D341Med (cell line): ENCODE measurements at places on chromosomes 13 and 19.

DNA sequence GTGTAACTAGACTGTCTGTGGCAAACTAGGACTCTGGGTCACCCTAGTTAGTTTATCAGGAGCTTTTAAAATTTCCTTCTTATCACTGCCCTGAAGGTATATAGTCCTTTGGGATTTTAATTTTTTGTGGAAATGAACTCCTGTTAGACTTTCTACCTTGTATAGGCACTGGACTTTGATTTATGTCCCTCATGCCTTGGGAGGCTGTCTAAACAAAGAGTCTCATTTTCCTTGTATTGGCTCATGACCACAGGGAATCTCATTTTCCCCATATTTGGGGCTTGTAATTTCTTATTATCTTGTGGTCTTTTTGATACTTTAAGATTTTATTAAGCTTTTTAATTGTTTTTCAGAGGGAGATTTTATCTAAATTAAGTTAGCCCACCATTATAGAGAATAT lies 21.4 kb downstream of the KCTD4 start:
- DNase-seq = no peak

DNA sequence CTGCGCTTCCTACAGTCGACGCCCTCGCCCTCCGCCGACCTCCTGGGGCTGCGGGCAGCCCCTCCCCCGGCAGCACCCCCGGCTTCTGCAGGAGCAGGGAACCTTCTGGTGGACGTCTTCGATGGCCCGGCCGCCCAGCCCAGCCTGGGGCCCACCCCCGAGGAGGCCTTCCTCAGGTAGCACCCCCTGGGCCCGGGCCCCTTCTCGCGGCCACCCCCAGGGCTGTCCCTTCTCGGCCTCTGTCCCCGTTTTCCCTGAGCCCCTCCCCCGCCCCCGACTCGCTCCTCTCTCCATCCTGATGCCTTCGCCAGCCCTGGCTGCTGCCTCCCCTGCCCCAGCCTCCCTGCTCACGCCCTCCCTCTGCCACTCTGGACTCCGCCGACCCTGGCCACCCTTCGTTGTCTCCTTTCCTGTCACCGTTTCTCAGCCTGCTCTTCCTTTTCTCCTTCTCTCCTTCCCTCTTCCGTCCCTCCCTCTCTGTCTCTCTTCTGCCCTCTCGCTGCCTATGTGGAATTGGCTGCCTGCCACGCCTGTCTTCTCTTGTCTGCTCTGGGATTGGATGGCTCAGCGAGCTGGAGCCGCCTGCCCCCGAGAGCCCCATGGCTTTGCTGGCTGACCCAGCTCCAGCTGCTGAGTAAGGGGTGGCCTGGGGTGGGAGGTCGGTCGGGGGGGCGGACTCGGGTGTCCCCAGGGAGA lies 11.0 kb downstream of the FUZ start:
- peak; percentile 93 for DNase-seq

DNA sequence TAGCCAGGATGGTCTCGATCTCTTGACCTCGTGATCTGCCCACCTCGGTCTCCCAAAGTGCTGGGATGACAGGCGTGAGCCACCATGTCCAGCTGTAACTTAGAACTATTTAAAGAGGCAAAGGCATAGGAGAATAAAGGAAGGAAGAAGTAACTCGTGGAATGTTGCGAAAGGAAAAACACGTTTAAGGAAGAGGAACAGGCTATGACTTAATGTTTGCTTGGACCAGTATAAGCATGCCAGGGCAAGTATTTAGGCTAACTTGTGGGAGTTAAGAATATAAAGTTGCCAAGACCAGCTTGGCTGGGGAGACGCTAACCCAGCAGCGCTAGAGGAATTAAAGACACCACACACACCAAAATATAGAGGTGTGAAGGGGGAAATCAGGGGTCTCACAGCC lies 33.5 kb downstream of the ZNF844 start:
- DNase-seq = no peak

DNA sequence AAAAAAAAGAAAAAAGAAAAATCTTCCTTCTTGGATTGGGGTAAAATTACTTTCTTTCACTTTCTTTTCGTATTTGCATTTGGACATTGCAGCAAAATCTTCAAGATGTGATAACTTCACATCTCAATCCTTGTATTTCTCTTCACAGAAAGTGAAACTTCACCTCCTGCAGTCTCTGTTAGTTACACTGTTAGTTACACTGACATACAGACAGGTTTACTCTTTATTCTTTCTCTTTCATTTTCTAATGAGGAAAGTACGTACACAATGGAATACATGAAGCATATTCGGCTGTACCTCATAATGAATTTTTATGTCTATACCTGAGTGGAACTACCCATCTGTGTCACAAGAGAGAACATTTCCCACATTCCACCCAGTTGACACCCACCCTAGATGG lies 459.1 kb upstream of the GPC6 start:
- DNase-seq = no peak

DNA sequence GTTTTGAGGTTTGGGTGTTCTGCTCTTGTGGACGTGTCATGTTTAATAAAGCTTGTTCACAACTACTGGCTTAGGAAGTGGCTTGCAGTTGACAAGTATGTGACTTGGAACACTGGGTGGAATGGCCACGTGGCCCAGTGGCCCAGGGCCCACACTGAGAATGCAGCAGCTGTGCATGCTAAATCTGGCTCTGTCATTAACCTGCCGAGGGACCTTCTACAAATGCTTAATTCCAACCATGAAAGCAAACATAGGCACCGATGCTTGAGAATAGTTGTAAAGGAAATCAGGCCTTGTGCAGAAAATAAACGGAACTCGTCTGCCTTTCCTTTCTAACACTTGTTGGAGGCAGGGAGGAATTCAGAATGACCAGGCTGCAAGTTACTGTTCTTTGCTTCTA lies 11.6 kb upstream of the CLDN10 start:
- DNase-seq = no peak

DNA sequence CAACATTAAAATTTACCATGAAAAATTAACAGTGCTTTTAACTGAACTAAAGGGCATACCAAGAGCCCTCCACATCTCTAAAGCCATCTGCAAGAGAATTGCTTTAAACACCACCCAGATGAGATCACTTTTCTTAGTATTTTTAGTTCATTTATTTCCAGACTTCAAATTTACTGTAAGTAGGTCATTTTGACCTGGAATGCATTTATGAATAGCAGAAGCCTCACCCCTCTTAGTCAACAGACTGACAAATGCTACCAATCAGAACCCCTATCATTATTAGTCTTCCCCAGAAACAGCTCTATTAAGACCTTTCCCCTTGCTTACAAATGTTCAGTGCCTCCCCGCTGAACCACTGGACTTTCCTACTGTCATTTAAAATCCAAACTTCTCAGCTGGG lies 27.3 kb downstream of the RUBCNL start:
- no peak for DNase-seq

- DNase-seq = no peak
These were observed 67.9 kb downstream of the NUFIP1 start for GRCh38 chr13:44921246-44921877.

DNA sequence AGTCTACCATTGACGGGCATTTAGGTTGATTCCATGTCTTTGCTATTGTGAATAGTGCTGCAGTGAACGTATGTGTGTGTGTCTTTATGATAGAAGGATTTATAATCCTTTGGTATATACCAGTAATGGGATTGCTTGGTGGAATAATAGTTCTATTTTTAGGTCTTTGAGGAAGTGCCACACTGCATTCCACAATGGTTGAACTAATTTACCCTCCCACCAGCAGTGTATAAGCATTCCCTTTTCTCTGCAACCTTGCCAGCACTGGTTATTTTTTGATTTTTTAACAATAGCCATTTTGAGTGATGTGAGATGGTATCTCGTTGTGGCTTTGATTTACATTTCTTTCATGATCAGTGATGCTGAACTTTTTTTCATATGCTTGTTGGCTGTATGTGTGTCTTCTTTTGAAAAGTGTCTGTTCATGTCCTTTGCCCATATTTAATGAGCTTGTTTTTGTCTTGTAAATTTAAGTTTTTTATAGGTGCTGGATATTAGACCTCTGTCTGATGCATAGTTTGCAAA lies 37.5 kb downstream of the RFC3 start:
- no peak for DNase-seq

DNA sequence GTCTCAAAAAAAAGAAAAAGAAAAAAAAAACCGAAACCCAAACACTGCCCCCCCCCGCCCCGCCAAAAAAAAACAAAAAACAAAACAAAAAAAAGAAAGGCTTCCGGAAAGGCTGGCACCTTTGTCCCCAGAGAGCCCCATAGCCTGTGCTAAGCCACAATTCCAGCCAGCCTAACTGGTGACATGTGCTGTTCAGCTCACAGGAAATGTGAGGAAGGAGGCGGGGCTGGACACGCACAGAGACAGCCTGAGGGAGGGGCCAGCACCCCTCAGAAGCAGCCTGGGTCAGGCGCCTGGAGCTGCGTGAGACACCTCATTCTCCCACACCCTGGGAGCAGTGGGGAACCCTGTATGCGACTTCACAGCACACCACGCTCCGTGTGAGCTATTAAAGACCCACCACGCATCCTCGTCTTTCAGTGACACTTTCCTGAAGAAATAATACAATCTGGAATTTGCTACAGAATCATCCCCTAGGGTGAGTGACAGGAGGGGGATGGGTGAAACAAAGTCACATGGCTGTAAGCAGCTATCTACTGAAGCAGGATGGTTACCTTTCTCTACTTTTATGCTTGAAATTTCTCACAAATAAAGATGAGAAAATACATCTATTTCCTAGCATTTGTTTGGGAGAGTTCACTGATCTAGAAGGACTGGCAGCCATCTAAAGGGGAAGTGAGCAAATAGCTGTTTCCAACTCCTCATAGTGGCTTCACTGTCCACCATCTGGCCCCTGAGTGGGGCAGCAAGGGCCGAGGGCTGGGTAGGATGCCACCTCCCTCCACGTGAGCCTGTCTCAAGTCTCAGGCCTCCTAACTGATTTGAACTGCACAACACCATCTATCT lies 12.3 kb upstream of the SLC35E1 start:
- DNase-seq = peak; percentile 92

GRCh38 chr19:16306728-16307402 lies 17.8 kb upstream of the KLF2 start:
- DNase-seq = peak; percentile 35

DNA sequence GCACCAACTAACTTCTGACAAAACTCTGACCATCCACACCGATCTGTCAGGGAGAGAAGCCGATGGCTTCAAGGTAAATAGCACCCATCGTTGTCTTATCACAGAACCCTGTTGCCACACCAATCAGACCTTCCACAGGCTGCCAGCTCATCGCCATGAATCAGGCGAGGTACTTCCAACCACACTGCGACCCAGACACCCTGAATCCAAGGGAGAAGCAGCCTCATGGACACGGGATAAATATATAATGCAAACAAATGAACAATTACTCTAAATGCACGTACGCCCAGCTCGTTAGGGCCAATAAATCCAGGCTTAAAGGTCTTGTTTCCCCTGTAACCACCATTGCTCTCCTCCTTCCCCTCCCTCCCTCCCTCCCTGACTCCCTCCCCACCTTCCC lies 20.8 kb downstream of the RANBP3 start:
- no peak for DNase-seq

GRCh38 chr19:45542234-45542668 lies 35.0 kb downstream of the VASP start:
- no peak for DNase-seq

DNA sequence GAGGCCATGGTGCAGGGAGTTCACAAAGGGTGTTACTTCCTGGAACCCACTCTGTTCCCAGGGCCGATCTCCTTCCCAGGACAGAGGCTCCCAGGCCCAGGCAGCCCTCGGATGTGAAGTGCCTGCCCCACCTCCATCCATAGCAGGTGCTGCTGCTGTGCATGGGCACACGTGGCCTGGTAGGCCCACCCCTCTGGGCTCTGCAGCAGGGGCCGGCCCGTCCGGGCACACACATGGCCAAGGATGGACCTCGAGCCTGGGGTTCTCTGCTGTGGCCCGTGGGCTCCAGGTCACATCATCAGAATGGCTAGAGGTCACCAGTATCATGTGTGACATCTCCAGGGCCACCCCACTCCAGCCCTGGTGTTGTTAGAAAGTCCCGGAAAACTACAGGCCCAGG lies 71.8 kb downstream of the GADD45B start:
- peak; percentile 17 for DNase-seq

DNA sequence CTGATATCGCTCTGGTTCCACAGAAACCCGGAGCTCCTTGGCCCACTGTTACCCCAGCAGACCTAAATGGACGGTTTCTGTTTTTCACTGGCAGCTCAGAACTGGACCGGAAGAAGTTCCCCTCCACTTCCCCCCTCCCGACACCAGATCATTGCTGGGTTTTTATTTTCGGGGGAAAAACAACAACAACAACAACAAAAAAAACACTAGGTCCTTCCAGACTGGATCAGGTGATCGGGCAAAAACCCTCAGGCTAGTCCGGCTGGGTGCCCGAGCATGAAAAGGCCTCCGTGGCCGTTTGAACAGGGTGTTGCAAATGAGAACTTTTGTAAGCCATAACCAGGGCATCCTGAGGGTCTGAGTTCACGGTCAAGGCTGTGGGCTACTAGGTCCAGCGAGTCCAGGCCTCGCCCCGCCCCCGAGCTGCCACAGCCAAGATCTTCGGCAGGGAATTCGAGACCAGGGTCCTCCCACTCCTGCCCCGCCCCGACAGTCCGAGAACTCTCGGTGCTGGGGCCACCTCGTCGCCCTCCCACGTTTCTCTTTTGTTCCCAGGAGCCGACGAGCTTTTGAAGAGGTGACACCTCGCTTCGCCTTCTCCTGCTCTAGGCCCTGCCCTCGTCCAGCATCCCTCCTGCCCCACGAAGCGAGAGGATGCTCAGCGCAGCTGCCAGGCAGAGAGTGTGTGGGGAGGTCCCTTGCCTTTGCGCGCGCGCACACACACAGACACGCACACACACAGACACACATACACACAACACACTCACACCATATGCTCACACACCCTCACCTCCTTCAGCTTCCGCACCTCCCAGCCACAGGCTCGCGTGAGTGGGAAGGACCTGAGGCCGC lies 8.8 kb downstream of the ZIC2 start:
- no peak for DNase-seq

- DNase-seq = no peak
These were observed 19.1 kb upstream of the ZNF835 start for GRCh38 chr19:56690670-56691069.

DNA sequence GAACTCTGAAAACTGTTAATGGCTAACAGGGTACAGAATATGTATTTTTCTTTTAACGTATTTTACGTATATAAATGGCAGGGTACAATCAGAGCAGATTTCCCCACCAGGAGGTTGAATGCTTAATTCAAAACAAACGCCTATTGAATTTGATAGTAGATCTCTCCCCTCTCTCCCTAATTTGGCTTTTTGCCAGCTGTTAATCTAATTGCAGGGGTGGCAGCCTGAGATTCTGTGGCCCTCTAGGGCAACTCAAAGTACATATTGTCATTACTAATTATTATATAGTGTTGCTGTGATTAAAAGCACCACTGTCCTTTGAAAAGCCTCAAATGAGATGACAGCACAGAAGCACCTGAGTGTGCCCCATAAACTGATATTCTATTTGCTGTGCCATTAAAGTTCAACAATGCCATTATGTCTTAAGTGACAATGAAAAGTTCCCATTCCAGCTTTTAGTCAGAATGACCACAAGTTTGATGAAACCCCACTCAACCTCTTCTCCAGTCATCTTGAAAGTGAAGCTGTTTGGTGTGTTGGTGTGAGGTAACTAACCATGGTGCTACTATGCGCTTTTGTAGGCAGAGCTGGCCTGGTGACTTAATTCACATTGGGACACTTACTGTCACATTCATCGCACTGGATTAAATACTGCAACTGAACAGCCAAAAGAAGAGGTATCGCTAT lies 351.4 kb downstream of the KCNRG start:
- DNase-seq = no peak
